ENCODE measurements at places on chromosomes 6 and 20.

- DNase-seq = no peak
These were observed 47.7 kb downstream of the ZNF831 start for GRCh38 chr20:59211208-59211765.

- DNase-seq = no peak
These were observed 59.2 kb upstream of the THBS2 start for GRCh38 chr6:169312658-169313346.

DNA sequence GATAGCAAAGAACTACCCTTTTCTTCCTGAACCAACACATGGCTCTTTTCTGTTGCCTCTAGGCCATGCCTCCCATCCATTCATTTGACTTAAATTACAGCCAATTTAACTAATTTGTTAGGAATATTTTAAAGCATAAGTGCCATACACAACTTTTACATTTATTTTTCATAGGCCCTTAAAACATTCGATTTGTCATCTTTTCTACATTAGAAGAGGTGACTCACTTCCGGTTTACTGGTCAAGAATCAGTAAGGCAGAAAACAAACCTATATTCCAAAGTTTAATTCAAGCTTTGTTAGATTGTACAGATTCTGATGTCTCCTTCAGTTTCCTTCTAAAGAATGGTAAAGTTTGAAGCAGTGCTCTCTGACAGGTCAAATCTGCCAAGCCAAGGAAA, 344.3 kb downstream of the SAMD5 start:
- DNase-seq = no peak

DNA sequence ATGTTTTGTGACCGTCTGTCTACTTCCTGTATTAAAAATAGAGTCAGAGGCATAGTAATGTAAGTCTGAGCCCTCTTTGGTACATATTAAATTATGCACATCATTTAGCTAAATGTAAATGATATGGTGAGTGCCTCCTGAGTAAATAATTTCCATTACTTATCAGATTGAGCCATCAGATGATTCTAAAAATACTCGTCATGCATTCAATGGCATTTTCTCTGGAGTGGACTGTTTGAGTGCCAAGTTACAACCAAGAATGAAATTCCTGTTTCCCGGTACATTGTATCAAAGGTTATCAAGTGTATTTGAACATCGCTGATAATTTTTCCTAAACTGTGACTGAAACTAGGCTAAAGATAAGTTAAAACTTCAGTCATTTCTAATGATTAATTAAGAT, 81.0 kb downstream of the AKAP7 start:
- no peak for DNase-seq

DNA sequence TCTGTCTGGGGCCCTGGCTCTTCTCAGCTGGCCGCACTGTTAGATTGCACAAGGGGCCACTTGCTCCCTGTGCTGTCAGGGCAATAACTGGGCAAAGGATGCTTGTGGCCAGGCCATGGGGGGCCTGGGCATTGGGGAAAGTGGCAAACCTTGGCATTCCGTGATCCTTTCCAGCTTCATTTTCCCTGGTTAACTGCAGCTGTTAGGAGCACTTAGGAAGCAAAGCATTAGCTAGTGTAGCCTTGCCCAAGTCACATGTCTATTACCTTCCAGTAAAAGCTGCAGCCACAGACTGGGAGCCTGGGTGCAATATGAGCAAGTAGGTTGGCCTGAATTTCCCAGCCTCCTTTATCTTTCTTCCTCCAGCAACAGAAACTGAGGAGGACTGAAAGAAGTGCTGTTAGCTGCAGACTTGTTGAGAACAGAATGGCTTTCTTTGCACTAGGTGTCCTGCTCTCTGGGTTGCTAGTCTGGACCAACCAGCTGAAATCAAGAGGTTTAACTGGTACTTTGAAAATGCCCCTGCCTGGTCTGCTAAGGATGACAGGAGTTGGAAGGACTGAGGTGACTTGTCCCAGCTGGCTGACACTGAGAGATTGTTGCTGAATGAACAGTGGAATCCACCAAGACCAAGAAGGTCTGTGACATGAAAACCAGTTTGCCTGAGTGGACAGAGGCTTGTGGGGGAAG, 312.3 kb upstream of the SUPT3H start:
- DNase-seq = no peak

DNA sequence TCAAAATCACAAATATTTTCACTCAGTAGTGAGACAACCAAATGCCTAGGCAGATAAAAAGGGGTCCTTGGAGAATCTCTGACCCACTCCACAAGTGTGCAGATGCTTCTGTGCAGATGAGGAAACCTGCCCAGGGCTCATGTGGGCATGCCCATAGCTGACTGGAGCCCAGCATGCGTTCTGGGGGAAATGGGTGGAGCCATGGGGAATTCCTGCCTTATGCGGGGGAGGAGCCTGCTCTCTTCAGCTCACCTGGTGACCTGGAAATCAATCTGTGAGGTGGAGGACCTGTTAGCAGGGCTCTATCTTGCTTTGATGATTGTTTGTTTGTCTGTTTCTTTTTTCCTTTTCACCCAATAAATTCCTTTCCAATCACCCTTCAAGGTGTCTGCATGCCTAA, 23.4 kb upstream of the PLN start:
- DNase-seq = no peak

DNA sequence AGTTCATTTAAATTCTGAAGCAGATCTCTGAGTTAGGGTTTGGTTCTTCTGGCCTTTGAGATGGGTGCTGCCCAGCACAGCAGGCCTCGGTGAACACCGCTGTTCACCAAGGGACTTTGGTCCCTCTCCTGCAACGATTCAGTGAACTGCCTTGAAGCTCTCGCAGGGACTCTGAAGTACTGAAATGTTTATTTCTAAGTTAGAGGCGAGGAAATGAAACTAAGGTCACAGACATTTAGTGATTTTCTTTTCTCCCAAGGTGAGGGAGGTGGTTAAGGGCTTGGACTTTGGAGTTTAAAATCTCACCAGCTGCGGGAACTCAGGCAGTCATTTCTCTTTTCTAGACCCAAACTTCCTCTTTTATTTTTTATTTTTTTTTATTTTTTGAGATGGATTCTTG, 26.2 kb downstream of the E2F3 start:
- no peak for DNase-seq
